ENCODE measurements at places on chromosomes 13 and 19.

DNA sequence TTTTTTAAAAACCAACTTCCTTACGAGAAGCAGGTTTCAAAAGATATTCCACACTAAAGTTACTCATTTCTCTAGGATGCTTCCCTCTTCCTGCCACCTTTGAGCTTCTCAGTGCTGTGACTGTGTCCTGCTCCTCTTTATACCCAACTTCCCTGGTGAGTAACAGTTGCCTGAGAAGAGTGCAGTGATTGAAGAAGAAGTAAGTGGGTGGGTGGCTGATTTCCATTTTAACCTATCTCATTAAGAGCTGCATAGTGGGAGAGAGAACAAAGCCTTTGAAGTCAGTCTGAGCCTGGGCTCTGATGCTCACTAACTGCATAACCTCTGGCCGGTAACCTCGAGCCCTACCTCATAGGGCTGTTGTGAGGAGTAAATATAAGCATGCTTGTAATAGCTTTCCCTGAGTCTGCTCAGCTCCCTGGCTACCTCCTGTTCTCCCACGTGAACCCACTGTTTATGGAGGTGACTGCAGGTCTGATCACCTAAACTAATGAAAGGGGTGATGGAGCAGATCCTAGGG lies 977.3 kb downstream of the UQCRFS1 start:
- DNase-seq: no peak

DNA sequence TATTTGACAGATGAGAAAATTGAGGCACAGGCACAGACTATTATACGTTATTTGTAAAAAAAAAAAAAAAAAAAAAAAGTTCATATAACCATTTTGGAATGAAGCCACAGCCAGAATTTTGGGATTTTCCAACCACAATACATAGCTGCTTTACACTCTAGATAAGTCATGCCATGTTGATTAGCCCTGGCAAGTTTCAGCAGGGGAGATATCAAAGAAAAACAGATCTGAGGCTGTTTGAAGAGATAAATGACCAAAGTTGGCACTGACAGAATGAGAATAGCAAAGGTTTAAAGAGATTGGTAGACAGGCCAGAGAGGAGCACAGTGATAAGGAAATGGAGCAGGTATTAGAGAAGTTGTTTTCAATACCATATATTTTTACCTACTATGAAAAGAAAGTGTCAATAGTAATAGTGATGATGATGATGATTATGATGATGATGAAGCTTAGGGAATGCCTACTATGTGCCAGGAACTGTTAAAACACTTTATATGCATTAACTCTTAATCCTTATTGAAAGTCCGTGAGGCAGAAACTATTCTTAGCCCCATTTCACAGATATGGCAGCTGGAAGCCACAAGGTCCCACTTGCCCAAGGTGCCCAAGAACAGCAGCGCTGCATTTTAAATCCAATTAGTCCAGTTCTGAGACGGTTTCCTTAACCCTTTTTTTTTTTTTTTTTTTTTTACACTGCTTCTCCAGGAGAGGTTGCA lies 105.5 kb downstream of the MBNL2 start:
- no peak for DNase-seq

DNA sequence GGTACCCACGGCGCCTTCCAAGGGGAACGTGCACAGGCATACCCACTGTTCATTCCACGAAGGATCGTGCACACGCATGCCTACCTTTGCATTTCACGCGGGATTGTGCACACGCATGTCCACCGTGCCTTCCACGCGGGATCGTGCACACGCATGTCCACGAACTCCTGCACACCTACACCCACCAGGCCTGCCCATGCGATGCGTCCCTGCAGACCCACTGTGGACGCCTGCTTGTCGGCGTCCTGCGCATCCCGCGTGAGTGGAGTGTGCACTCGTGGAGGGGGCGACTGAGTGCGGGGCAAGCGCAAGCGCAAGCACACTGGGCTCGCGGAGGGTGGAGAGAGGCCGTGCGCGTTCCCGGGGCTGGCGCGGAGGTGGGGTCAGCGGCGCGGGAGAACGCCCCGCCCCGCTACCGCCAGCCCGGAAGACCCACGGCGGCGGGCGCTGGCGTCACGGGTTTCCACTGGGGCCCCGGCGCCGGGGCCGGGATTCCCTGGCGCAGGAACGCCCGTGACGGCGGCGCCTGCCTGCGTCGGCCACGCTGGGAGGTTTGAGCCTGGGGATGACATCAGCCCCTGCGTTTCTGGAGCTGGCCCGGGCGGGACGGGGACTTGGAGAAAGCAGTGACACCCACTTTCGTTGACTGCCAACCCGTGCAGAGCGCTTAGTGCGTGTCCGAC lies 18.7 kb downstream of the GADD45B start:
- peak; percentile 82 for DNase-seq

GRCh38 chr19:11098861-11099260 lies 9.6 kb downstream of the LDLR start:
- DNase-seq: no peak

DNA sequence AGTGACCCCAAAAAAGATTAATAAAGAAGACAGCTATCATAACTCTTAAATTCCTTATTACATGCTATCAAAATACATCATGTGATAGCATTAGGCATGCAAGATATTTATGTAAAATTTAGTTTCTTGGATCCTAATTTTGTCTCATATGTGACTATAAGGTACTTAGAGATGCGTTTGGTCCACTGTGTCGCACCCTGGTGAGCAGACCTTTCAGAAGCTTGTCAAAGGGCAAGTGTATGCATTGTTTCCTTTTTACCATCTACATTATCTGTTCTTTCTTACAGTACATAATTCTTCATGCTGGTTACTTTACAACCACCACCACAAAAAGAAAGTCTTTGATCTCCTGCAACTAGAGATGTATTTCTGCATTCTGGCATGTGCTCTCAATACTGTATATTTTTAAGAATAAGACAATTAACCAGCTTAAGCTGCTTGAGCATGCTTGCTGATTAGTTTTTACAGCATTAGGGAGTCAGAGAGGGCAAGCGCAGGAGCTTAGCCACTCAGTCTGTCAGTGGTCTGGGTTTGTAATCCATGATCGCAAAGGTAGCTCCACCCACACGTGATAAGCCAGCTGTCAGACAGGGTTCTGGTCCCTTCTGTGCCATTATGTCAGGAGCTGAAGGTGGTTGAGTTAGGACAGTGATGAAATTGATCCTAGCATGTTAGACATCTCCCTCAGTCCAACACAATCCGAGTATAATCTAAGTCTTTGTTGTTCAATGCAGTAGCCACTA lies 500.9 kb downstream of the MYO16 start:
- no peak for DNase-seq

DNA sequence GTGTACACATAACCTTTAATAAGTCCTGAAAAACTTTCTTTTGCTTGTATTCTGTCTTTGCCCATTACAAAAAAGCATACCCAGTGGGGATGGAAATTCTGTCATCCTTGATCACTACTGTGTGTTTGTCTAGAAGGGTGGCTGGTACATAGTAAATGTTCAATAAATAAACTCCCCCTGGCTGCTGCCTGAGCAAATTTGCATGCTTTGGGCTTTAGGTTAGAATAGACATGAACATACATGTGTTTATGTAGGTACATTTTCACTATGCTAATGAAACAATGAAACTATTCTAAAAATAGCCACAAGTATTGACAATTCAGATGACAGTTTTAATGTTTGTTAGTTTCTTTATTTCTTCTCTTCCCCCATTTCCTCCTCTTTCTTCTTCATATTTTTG lies 36.1 kb downstream of the TNFSF13B start:
- no peak for DNase-seq

DNA sequence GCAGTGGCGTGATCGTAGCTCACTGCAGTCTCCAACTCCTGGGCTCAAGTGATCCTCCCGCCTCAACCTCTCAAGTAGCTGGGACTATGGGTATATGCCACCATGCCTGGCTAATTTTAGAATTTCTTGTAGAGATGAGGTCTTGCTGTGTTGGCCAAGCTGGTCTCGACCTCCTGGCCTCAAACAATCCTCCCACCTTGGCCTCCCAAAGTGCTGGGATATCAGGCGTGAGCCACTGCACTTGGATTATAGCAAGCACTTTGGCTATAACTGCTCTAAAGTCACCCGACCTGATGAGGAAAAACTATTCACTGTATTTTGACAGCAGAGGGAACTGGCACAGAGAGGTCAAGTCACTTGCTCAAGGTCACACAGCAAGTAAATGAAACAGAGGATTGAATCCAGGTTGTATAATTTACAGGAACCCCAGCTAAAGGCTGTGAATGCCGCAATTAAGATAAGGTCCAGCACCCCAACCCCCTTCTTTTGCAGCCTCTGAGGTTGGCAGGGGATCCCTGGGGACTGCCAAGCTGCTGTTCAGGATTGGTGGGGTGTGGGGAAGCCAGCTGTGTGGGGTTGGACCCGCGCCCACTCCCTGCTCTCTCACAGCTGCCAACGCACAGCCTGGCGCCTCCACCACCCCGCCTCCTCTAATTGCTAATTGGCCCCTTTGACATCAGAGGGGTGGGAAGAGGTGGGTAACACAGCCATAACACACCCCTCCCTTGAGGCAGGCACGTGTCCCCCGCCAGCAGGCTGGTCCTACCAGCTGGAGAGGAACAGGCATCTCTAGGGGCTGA lies 6.0 kb downstream of the TMIGD2 start:
- DNase-seq: peak; percentile 22

DNA sequence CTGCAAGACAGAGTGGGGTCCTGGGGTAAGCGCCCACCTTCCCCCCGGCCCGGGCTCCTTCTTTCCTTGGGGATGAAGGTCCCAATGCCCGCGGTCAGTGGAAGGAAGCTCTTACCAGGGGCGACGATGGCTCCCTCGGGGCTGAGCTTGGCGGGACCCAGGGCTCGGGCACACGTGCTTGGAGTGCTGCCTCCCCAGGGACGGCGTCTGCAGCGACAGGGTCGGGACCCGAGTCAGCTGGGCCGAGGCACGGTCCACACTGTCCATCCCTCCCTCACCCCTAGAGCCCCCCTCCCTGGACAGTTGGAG lies 3.5 kb downstream of the JSRP1 start:
- DNase-seq: no peak

DNA sequence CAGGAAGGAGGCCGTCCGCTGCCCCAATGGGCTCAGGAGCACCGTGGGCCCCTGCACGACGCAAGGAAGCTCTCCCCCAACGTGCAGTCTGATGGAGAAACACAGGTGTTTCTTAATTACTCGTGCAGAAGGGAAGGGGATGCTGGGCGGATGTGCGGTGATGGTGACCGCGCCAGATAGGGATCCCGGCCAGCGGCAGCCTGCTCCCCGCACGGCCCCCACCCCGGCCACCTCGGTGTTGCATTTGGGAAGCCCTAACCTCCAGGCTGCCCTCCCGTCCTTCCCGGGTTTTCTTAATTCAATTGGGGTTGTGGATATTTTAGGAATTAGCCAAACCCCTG lies 254.4 kb downstream of the ZNF536 start:
- DNase-seq: no peak

GRCh38 chr13:65966991-65967451 lies 1263.1 kb downstream of the PCDH9 start:
- DNase-seq: no peak

- DNase-seq: no peak
These were observed 61.8 kb upstream of the RANBP3 start for GRCh38 chr19:6039566-6040225.

DNA sequence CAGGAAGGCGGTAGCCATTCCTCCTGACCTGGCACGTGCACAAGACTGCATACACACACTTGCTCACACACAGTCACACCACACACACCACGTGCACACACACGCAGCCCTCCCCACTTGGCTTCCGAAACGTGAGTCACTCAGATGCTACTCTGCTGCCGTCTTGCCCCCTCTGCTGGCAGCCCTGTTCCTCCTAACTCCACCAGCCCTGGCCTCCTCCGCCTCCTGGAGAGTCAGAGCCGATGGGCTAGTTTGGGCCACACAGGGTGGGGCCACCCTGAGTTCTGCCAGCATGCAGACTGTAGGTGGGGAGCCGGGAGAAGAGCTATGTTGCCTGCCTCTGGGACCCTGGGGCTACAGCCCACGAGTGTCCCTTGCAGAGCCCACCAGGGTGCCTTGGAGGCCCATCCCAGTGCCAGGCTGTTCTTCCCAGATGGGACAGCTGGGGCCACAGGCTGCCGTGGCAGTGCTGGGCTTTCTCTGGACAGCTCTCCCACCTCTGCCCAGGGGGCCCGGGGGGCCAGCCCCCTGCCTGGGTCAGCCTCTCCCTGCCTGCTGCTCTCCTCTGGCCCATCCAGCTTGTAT lies 12.1 kb downstream of the PIN1 start:
- peak; percentile 28 for DNase-seq

DNA sequence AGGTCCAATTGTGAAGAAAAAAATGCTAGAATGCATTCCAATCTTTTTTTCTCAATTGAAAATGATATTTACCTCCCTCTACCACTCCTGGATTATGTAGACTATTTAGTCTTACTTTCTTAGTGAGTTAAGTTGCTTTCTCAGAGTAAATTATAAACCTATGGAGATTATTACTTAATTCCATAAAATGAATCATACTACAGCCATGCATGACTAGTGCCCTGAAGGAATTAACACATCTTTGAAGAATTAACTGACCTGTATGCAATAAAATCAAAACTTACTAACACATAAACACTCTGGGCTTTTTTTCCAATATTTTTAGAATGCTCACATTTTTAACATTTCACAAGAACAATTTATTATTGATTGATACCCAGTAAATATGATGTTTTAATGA lies 379.4 kb upstream of the DACH1 start:
- no peak for DNase-seq

- DNase-seq: no peak
These were observed 62.4 kb upstream of the SERP2 start for GRCh38 chr13:44311011-44311780.

DNA sequence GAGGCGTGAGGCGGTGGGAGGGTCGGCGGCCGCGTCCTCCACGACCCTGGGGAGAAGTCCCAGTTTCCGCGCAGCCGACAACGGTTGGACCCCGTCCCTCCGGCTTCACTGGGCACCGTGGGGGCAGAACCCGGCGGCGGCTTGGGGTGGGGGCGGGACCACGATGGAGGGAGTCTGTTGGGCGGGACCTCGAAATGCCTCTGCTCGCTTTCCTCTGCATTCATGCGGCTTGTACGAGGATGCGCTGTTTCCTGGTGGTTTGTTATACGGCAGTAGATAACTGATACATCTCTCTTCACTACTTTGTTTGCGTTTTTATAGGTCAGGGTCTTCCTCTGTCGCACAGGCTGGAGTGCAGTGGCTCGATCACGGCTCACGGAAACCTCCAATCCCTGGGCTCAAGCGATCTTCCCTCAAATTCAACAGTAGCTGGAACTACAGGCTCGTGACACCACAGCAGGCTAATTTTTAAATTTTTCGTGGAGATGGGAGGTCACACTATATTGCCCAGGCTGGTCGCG lies 24.6 kb upstream of the ZNF846 start:
- DNase-seq: peak; percentile 66

DNA sequence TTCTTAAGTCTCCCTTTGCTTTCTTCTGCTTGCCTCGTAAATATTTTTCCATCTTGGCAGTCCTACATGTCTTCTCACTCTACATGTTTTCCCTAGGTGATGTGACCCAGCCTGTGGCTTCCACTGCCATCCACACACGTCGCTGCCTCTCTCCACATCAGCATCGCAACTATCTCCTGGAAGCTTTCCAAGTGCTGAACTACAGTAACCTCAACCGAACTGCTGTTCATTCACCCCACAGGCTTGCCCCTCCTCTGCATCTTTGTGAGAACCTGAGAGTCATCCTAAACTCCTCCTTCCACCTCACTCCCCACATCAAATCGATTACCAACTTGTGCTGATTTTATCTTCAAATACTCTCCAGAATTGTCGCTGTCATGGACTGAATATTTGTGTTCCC lies 41.2 kb upstream of the USPL1 start:
- peak; percentile 11 for DNase-seq

Data from transverse colon (tissue), 4 donors.